Left renal pelvis (tissue), 4 donors: ENCODE measurements at places on chromosomes 1 and 21.

DNA sequence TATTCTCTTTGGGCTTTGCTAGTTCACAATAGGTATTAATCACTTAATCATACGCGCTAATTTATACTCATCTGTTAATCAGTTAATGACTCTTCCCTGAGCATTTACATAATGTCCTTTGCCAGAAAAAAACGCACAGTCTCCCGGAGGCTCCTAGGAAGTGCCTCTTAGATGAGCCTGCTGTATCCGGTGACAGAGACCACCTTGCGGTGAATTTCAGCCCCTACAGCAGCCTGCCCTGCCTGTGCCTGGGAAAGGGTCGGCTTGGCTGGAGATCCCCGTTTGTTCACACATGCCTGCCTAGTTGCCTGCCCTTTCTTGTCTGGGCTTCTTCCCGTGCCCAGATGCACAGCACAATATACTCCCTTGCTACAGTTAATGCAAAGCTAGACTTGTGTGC is 152.9 kb downstream of the ZBTB18 start:
- DNase-seq = no peak

GRCh38 chr1:157695417-157695816 is 5.2 kb downstream of the FCRL3 start:
- no peak for DNase-seq

DNA sequence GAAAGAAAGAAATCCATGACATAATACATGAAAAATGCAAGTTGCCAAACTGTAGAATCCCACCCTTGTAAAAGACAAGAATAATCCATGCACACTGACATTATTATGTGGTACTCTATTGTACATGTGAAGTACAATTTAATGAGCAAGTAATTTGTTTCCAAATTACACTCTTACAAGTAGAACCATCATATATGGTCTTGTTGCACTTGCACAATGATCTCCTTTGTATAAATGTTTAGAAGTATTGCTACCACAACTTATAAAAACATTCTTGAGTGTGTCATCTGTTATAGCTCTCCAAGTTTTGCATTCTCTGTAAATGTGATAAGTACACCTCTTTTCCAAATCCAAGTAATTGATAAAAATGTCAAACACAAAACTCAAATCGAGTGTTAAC is 29.1 kb upstream of the ZNF281 start:
- DNase-seq = no peak

- no peak for DNase-seq
Measured at GRCh38 chr1:164813776-164814175, 254.8 kb downstream of the PBX1 start.

DNA sequence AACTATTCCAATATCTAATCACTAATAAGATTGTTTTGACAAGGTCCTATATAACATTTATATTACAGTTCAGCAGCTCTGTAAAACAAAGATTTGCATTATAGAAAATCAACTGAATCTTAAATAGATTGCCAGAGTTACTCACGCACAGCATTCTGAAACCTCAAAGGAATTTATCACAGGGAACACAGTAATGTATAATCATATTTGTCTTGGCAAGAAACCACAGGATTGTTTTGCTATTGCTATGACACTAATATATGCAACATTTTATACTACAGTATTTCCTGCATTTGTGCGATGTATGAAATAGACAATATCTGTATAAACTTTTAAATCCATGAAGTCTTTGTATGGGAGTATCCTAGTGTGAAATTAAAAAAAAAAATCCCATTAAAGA is 101.4 kb downstream of the PLPPR5 start:
- no peak for DNase-seq

GRCh38 chr1:202244841-202245261 is 51.3 kb downstream of the LGR6 start:
- DNase-seq = no peak

DNA sequence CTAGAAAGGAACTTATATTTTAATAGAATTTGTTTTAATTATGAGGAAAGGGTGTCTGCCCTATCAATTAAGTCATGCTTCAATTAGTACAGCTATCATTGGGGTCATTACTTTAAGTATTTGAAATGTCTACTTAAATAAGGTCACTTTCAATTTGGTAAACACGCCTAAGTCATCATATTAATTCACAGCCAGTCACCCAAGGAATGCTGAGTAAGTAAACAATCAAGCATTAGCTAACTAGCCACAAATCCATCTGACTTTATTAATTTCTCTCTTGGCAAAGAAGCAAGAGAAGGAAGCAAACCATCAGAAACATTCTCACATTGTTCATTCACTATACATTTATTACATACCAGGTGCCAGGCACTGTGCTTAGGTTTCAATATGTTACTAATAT is 1.2 kb upstream of the LRRC52 start:
- DNase-seq = no peak

- DNase-seq = no peak
Measured at GRCh38 chr1:77623066-77623465, 59.4 kb downstream of the ZZZ3 start.

DNA sequence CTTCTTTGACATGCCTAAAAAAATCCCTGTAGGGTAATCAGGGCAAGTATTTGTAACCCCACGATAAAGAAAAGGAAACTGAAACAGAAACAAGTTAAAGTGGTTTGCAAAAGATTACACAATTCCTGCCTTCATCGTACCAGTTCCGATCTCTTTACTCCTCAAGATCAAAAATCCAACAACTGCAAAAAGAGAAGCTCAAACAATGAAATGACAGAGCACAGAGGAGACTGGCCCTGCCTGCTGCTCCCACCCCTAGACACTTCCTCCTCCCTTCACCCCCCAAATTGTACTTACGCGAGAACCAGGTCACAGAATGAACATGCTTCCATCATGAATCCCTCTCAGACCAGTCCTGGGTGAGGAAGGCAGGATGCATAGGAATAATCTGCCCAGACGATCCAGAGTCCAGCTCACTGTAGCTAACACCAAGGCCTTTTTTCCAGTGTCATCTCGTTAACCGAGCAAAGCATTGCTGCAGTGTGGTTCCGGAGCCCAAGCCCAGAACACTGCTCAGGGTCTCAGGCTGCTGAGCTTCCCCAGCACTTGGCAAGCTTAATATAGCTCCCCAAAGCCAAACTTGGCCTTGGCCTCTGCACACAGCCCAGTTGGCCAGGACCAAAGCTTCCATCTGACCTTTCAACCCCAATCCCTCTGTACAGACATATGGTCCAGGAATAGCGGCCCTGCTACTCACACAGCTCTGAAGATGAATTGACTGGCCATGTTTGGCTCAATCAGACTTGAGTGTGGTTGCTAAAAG is 20.3 kb downstream of the RXRG start:
- no peak for DNase-seq

DNA sequence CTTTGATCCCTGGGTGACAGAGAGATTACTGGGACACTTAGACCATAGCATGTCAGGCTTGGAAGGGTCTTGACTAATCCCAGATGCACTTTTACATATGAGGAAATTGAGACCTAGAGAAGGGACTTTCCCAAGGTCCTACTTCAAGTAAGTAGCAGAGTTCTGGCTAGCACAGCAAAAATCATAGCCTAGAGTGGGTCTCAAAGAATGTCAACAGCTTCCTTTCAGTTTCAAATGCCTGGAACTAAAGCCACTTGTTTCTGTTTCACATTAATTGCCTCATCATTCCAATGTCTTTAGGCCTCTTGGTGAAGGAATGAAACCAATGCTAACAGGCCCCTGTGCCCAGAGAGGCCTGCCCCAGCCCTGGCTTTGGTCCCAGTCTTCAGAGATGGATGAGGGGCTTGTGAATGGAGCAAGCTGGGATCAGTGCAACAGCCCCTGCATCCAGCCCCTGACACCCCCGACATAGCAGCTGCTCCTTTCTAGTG is 26.6 kb downstream of the ATF3 start:
- DNase-seq = no peak

DNA sequence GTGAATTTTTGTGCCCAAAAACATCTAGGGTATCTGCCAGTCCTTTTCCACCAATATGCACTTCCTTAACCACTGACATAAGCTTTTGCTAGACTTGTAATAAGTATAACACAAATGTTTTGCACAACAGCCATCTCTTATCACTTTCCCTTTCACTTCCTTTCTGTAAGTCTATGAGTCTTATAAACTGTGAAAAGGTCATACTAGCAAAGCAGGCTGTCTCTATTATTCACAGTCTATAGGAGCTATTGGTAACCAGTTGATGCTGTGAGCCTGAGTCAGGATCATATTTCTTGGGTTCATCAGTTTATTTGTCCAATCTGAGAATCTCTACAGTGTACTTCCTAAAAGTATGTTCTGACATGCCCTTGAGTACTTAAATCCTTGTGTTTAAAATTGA is 172.6 kb downstream of the CHRM3 start:
- DNase-seq = no peak

DNA sequence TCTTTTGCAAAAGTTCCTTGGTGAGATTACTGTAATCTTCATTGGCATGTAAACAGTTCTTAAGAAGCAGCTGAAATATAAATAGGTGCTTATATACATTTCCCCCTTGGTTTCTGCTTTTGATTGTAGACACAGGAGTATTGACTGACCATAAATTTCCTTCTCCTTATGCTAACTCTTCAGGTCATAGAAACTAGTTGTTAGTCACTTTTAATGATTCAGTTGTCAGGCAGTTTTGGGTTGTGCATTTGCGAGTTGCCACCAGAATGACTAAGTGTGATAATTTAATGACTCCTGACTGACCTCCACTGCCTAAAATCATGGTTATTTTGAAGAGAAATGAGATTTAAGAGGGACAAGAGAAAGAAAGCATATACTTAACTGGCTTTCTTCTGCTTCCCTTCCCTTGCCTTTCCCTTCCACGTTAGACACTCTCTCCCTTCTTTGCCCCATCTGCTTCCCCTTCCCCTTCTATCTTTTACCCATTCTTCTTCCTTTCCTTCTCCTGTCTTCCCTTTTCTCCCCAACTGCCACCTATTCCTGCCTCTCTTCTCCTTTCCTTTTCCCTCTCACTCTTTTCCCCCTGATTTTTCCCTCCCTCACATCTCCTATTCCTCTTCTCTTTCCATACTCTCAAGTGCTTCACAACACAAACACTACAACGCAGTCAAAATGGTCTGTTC is 12.3 kb downstream of the ZMPSTE24 start:
- DNase-seq = no peak

GRCh38 chr1:197519741-197520334 is 251.8 kb downstream of the CRB1 start:
- no peak for DNase-seq

- no peak for DNase-seq
Measured at GRCh38 chr1:94908190-94908589, 18.7 kb downstream of the CNN3 start.

- DNase-seq = no peak
Measured at GRCh38 chr21:42545745-42546144, 32.1 kb downstream of the SLC37A1 start.

DNA sequence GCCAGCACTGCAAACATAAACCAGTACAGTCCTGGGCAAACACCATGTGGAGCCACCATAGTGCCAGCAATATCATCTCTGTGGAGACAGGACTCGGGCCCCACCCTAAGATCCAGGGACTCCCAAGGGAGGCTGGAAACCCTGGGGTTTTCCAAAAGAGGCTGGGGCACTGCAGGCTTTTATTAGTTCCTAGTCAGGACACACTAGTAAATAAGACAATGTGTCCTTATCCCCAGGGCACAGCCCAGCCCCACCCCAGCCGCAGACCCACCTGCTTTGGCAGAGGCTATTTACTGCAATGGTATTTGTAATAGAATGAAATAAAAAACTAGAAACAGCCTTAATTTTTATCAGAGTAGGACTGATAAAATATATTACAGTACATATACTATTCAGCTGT is 486 bp upstream of the GJB3 start:
- no peak for DNase-seq

DNA sequence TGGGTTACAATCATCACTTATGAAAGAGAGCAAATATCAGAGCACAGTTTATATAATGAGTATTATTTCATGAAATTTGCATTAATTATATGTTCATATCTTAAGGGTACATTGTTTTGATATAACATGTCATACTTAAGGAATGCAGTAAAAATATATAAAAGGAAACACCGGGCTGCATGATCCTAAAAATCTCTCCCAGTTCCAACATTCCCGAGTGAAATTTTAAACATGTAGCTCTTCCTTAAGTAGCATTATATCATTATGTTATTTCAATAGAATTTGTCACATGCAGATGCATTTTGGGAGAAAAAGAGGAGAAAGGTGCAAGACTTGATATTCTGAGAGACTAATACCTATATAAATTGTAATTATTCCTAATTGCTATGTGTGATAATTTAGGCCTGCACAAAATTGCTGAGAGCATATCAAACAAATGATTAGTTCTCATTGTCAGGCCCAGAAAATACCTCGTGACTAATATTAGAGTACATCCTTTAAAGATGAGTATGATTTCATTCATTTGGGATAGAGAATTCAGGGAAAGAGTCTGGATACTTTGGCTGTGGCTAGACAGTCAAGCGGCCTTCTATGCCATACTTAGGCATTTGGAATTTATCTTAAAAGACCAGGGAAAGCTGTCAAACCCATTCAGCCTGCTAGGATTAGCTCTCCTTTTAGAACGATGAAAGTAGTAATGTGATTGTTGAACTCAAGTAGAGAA is 86.8 kb downstream of the ADGRL2 start:
- DNase-seq = no peak

DNA sequence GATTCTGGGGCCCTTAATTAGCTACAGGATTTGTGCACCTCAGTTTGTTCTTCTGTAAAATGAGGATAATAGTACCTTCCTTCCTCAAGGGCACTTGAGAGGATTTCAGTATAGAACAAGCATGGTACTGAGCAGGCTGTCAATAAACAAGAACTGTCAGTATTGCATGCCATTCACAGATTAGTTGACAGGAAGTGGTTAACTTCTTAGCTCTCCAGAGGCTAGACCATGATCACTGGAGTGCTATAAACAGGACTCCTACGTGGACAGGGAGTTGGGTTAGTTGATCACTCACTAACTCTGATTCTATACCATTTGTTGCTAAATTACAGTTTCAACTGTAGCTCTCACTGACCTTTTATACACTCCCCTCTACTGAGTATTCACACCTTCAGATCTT is 126.2 kb upstream of the DAB1 start:
- no peak for DNase-seq

GRCh38 chr1:101253976-101254674 is 17.3 kb downstream of the S1PR1 start:
- DNase-seq = no peak

DNA sequence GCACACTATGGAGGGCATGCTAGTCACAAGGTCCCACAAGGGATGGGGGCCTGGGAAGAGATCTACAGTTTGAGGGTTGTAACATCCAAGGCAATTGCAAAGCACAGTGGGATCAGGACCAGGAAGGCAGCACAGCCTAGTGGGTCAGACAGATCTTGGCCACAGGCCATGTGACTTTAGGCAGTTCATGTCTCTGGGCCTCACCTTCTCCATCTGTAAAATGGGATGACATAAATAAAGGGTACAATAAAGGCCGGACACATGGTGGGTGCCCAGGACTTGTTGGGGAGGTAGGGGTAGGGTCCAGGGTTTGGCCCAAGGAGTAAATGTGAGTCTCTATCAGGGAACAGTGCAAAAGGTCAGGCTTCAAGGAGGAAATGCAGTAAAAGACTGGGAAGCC is 18.1 kb upstream of the IGSF21 start:
- DNase-seq = no peak
